A549 treated with DMSO at 1 μM for 4 hours (cell line): ENCODE measurements at places on chromosomes 2 and 18. TPM values are rescaled to one million over a fixed set of nuclear protein-coding genes. Genes with fewer than 3 reads are reported as not detected.

Gene PIEZO2
- total RNA-seq: 0.73 to 1.0 TPM (median 0.74 TPM) in 5 replicates

Gene MAPK4
- total RNA-seq: 0.02 to 0.17 TPM (median 0.07 TPM) in 5 replicates

Gene DTNA
- 0.06 to 0.32 TPM (median 0.17 TPM) in 5 replicates for total RNA-seq

Gene SKOR2
- not detected in 5 replicates for total RNA-seq

Gene DNMT3A
- 7.0 to 10.7 TPM (median 9.7 TPM) in 5 replicates for total RNA-seq

Gene DNAH6
- total RNA-seq: 0.01 to 0.06 TPM (median 0.02 TPM) in 5 replicates

Gene SLC19A3
- total RNA-seq: 2.5 to 3.8 TPM (median 3.2 TPM) in 5 replicates

Gene POU3F3
- total RNA-seq: 0.03 to 0.05 TPM in 2 of 5 replicates, not detected in the others

Gene ANTXR1
- 122 to 178 TPM (median 163 TPM) in 5 replicates for total RNA-seq
